ENCODE measurements at places on chromosomes 12 and 14.

GRCh38 chr14:95269493-95269892 lies 50.2 kb downstream of the CLMN start:
- no peak for DNase-seq

DNA sequence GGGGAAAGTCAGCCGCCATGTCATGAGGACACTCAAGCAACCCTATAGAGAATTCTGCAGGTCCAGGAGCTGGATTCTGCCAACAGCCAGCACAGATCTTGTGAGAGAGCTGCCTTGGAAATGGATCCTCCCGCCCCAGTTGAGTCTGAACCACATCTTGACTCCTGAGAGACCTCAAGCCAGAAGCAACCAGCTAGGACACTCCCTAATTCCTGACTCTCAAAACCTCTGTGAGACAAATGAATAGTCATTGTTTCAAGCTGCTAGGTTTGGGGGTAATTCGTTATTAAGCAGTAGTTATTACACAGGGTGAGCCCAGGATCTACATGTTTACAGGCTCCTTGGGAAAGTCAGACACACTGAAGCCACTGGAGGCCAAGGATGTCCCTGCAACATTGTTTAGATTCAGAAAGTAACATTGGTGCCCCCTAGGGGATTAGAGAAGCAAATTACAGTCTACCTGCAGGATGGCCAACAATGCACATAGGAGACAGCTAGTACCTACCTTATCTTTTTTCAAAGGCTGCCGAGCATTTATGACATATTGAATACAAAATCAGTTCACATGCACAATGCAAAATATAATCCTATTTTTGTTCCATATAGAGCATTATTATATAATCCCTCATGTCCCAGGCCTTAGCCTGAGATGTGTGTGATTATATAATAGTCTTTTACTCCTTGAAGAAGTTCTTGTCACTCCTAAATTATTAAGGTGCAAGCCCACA lies 57.9 kb upstream of the FICD start:
- peak; percentile 62 for DNase-seq

DNA sequence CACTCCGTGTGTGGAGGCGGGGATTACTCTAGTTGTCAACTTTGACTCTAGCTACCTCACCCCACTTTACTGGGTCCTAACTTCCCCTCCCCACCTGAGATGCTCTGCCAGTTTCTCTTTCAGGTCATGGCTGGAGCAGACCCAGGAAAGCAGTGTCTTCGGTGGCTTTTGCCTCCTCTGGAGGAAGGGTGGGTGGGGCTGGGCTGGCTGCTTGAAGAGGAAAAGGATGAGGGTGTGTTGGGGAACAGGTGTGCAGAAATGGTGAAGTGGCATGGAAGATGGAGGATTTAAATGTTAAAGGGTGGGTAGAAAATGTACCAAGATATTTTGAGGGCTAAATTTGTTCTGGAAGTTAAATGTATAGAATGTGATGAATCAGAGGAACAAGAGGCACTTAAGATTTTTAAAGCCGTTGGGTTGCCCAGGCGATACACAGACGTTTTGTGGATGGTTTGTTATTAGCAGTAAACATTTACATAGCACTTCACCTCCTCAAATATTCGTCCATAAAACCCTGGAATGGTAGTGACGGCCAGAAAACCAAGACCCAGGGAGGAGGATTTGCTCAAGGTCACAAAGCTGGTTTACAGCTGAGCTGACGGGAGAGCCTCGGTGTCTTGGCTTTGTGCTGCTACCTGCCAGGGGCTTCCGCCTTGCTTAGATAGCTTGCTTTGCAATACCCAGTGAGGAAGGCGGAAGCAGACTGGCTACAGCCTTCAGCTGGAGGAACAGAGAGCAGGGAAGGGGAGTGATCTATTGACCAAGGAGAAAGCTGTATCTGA lies 72.2 kb upstream of the PRMT8 start:
- DNase-seq, result no peak

GRCh38 chr14:104087981-104088850 lies 2.7 kb downstream of the ASPG start:
- DNase-seq, result no peak
